ENCODE measurements at places on chromosomes 4 and X.

DNA sequence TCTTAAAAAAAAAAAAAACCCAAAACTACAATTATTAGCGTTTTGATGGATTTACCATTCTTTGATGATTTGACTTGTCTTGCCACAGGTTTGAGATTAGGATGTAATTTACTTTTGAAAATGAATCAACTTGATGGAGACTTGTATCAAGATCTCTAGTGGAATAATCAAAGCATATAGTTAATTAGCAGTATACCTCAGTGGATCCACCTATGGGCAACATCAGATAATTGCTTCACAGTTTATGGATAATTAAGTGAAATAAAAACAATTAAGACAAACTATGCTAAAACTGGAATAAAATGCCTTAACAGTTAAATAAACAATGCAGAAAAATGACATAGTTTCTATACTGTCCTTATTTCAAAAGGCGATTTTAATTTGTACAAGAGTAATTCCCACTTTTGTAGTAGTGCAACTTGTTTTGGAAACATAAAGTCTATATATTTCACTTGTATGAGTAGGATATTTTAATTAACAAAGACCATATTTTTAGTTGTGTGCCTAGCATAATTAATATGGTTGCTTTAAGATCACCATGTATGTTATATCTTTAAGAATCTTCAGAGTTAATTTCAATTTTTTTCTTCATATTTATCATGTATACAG is 4.2 kb downstream of the CPEB2 start:
- no peak for DNase-seq

DNA sequence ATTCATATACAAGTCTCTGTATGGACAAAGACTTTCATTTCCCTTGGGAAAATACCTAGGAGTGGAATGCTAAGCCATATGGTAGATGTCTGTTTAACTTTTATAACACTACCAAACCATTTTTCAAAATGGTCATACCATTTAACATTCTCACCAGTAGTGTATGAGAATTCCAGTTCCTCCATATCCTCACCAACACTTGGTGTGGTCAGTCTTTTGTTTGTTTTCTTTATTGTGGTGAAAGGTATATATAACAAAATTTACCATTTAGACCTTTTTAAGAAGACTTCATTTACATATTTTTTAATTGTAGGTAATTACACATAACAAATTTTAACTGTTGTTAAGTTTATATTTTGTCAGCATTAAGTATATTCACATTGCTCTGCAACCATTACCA is 12.7 kb upstream of the APLN start:
- no peak for DNase-seq

- DNase-seq, result no peak
Observed at GRCh38 chr4:86439293-86439692, 79.4 kb upstream of the MAPK10 start.

DNA sequence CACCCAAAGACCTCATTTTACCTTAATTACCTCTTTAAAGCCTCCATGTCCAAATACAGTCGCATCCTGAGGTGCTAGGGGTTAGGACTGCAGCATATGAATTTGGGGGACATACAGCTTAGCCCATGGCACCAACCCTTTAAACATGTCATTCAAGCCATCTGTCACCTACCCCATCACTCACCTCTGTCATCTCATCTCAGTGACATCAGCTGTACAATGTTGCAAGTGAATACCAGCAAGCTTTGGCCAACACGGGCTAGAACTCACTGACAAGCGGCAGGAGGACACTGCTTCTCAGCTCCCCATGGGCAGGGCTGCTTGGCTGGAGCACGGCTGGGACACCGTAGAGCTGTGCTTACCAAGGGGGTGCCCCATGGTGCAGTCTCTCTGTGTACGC is 107.5 kb downstream of the STK32B start:
- DNase-seq, result no peak

- DNase-seq, result no peak
Observed at GRCh38 chr4:139603576-139604410, 47.8 kb upstream of the SETD7 start.

DNA sequence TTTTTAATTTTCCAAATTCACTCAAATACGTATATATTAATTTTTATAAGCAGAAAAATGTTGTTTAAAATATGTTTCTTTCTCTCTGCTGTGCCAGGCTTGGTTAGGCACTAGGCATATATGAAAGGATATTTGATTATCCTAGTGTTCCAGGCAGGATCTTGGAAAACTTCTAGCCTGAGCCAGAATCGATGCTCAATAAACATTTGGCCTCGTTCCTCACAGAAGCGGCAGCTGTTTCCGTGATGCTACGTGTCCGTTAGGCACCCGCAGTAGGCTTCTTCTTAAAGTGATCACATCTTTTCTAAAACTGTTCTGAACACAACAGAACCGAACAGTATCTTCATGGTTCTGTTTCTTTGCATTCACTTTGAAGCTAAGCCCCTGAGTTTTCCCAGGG is 50.1 kb upstream of the CRMP1 start:
- no peak for DNase-seq

GRCh38 chrX:94695910-94696309 is 1021.9 kb downstream of the FAM133A start:
- DNase-seq, result no peak

DNA sequence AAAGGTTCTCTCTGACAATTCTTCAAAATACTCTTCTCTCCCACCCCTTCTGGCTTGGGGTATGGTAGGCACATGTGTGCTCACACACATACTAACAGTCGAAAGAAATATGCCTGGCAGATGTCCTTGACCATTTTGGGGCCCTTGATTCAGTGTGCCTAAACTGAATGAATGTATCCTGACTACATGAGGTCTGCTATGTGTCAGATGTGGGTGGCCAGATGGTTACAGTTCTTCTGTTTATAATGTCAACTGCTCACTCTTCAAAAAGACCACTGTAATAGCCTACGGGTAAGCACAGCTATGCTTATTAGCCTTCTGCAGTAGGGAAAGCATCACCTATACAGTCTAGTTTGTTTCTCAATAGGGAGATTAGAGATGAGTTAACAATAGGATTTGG is 63.7 kb upstream of the VEGFC start:
- DNase-seq, result no peak

DNA sequence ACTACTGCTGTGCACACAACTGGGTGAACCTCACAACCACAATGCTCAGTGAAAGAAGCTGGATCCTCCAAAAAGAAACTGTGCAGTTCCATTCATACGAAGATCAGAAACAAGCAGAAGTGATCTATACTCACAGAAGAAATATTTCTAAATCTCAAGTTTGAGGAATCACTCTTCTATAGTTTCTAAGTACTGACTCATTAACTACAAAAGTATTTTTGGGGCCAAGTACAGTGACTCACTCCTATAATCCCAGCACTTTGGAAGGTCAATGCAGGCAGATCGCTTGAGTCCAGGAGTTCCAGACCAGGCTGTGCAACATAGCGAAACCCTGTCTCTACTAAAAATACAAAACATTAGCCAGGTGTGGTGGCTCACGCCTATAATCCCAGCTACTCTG is 51.3 kb upstream of the RELL1 start:
- DNase-seq, result no peak

GRCh38 chr4:85658766-85659439 is 184.0 kb downstream of the ARHGAP24 start:
- DNase-seq, result no peak

DNA sequence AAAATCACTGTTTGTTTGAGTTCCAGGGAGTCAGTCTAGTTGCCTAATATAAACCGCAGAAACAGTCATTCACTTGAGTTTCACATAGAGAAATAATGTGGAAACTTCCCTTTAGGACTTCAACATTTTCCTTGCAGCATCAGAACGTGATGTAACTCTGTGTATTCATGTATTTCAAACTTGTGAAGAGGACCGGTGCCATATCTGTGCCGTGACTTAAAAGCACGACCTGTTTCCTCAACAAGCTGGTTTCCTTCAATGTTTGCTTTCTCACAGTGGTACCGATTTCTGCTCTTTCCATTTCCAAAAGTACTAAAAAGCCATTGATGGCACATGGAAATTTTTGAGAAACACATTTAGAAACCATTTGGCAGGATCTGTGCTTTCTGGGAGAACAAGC is 166.6 kb upstream of the RAPGEF2 start:
- DNase-seq, result no peak

- no peak for DNase-seq
Observed at GRCh38 chr4:156660465-156660864, 311.1 kb downstream of the PDGFC start.

GRCh38 chr4:173519111-173520101 is 10.6 kb downstream of the HAND2 start:
- no peak for DNase-seq

DNA sequence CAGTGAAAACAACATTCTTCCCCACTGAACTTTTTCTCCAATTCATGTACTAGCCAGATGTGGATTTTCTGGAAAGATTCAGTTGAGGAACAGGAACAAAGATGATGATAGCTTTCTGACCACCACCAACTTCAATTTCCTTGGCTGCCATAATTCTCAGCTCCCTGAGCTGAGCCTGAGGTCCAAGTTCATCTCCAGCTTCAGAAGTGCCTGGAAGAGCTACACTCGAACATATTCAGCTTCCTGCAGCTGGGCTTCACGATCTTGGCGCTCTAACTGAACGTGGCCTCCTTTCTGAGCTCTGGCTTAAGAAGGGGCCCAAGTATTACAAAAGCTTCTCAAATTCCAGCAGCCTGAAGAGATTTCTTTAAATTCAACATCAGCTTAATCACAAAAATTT is 83.9 kb downstream of the QDPR start:
- DNase-seq, result no peak

DNA sequence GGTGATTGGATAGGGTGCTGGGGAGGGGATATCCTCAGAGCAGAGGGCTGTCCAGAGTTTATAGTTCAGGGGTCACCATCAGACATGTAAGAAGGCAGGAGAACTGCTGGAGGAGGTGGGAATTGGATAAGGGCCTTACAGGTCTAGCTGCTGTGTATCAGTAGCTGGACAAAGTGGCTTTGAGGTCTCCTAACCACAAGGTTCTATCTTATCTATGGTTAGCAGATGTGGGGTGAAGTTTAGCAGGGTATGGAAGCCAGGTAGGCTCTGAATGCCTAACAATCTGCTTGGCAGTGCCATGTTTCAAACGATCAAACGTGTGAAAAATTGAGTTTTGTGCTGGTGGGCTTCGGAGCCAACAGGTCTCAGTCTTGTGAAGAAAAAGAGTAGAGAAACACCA is 32.1 kb upstream of the MAGEA8 start:
- DNase-seq, result no peak

GRCh38 chrX:1443496-1444075 is 9.1 kb downstream of the ASMTL start:
- DNase-seq, result no peak

DNA sequence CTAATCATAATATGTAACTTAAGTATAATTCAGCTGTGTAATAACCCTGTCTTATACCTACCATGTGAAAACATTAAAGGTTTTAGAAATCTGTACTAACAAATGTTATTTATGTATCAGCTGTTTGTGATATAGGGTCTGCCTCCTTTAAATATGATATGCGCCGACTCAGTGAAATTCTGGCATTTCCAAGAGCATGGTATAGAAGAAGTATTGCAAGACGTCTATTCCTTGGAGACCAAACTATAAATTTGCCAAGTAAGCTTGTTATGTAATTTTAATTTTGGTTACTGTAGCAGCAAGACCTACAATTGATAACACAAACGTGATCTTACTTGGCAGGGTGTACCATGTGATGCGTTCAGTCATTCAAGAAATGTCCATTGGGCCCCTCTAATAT is 32.3 kb upstream of the ADAD1 start:
- no peak for DNase-seq

Data from activated CD4-positive, CD25-positive, alpha-beta regulatory T cell treated with anti-CD3 and anti-CD28 coated beads, Interleukin-2, amount 50 U/mL, for 16 hours (primary cell).